HS-5 (cell line): ENCODE measurements at places on chromosomes 1 and 21.

DNA sequence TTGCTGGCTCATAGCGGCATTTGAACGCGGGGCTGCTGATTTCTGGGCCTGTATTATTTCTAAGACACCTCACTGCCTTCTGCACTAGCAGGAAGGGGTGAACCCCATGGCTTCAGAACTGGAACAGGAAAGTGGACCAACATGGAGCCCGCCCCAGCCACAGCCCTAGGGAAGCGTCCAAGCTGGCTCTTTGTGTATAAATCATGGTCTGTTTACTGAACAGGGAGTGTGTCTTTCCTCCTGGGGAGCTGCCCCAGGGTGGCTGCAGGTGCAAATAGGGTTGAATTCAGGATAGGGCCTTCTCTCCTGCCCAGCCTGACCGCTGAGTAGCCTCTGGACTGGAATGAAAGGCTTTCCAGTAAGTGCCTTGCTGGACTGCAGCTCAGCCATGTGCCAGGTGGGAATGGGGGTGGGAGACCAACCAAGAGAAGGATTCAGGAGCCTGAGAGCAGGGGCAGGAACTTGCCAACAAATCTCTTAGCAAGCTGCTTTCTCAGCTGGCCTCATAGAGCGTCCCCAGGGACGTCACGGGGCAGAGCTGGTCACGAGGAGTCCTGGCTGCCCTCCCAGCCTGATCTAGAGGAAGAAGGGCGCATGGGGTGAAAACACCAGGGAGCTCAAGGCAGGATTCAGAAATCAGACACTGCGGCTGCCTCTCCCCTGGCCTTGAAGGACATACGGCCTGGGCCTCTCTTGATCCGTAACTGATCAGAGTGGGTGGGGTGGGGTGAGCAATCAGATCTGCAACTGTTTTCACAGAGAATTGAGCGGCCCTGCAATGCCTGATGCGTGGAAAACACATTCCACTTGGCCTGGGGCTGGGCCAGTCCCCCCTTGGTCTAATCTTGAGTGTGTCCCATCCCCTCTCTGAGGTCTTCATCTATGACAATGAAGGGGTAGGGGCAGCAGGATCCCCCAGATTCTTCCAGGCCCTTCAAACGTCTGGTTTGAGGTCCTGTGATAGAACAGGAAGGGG is 56.5 kb upstream of the SELENON start:
- no peak for DNase-seq

GRCh38 chr1:34500451-34500850 is 254.4 kb upstream of the GJB5 start:
- DNase-seq, result no peak

- DNase-seq, result no peak
Observed at GRCh38 chr21:44527983-44528633, 11.9 kb downstream of the KRTAP10-1 start.

DNA sequence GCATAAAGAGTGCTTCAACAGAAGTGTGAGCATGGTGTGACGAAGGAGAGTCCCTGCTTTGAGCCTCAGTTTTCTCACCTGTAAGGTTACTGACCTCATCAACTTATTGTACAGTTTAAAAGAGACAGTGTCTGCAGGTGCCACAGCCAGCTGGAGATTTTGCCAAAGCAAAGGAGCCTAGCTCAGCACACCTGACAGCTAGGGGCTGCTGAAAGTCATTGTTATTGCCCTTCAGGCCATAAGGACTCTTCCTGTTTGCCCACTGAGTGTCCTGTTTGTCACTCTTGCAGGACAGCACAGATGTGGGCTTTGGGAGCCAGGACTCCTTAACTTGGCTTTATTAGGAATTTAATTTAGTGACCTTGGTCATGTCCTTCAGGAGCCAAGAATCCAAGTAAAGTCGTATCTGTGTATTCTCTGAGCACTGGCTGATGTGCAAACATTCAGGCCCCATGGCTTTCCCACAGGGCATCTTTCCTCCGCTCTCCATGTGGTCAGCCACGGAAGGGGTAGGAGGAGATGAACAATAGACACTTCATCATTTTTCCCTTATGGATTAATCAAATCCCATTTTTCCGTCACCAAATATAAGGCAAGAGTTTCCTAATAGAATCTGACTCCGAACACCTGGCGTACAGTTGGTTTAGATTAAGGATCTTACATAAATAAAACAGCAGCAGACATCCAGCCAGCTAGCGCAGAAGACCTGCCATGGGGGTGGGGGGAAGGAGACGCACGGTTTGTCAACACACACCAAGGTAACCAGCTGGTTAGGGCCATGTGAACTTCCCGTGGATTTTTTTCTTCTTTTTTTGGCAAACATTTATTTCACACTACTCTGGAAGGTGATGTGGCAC is 43.1 kb upstream of the KANK4 start:
- DNase-seq, result no peak

DNA sequence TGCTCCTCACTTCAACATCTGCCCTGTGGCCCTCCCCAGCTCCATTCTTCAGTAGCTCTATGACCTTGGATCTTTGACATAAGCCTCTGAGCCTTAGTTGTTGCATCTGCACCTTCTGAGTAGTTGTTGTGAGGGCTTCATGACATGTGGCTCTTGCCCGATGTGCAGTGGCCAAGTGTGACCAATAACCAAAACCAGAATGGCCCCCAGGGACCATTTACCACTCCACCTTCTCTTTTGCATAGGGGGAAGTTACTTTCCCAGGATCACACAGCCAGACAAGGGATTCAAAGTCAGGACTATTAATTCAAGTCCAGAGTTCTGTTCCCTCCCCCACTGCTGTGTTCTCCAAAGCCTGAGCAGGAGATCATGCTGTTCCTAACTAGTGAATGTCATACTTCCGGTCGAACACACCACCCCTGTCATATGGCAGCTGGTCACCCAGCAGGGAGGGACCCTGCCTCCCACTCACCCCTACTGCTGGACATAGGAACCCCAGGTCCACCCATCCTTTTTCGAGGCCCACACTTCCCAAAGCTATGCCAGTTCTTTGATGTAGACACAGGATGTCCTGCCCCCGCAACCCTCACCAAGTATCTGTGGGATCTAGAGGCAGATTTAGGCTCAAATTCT is 4.0 kb downstream of the FGR start:
- no peak for DNase-seq

DNA sequence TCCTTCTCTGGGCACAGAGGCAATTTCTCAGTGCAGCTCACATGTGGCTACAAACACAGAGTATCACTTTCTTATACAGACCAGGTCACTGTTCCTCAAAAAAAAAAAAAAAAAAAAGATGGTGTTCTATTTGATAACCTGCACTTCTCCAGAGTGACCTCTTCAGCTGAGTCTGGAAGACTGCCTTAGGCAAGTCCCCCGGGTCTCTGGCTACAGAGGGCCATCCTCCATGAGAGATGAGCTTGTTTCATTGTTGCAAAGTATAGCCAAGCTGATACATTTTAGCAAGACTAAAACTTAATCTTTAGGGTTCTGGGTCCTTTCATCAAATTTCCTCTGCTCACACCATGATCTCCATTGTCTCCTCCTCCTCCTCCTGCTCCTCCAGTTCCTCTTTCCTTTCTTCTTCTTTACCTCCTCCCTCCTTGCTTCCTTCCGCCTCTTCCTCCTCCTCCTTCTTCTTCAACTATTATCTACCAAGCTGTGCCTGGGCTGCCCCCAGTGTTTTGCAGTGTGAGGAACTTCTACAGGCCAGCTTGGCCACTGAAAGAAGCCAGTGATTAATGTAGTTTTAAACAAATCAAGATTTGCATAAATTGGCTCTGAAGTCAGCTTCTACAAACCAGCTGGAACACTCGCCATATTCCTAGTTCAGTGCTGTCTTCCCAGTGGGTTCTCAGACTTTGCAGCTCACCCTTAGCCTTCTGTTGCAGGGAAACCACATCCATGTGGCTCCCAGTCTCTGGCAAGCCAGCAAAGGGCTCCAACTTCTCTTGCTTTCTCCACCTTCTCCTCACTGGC is 139.4 kb downstream of the RUNX1 start:
- DNase-seq, result no peak

DNA sequence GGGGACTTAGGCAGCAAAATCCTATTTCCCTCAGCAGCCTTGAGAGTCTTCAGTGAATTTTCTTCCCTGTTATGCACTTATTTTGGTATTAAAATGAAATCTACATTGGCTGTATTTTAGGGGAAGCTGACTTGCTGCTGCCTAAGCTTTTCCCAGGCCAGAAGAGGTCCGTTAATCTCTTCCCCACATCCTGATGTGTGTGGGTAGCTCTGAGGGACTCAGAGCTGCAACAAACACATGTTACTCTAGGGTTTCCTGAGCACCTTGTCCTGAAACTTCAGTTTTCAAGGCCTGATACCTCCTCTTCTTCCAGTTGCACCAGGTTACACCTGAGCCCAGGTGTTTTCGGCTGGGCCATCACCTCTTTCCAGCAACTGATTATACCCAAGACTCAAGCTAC is 51.5 kb downstream of the SYT6 start:
- DNase-seq, result no peak

- DNase-seq, result no peak
Observed at GRCh38 chr1:111505641-111506119, 2.2 kb upstream of the ADORA3 start.

DNA sequence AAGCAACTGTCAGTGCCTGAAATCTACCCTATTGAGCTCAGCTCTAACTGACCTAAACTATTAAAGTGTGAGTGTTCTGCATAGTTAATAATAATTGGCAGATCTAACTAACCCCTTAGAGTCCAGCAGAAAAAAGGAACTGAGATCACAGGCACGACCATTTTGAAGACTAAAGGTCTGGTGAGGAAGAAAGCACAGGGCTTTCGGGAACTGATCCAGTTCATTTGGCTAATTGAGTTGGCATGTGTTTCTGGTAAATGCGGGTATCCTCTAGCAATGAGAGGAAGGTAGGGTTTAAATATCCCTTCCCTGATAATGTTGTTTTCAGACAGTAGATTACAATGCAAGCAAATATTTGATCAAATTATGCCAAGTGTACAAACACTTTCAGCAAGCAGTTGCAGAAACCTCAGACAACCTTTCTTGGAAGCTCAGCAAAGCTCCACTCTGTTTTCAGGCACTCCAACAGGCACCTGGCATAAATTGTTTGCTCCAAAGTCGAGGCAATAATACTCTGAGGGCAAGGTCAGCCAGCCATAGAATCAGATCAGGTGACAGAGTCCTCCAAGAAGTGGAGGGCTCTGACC is 100.8 kb downstream of the KCNK1 start:
- DNase-seq, result no peak

- peak; percentile 37 for DNase-seq
Observed at GRCh38 chr1:210328746-210329503, at the start of gene HHAT. Gene HHAT, plus strand, starts transcription at chr1:210328902. Its CDS starts 20,074 bp downstream, at chr1:210348976.

DNA sequence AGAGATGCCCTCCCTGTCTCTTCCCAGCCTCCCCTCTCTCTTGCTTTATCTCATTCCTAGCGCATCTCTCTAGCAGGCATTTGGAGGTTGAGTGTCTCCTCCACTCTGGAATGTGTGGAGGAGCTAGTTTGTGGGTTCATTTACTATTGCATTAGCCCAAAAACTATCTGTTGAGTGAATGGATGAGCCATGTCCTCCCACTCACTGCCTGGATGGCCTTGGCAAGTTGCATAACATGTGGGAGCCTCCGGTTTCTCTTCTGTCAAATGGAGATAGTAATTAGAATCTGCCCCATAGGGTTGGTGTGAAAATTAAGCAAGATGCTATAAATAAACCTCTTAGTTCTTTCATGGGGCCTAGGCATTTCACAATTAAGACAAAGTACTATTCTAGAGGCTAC is 181.8 kb downstream of the KAZN start:
- no peak for DNase-seq
